HT-29 (cell line): ENCODE measurements at places on chromosomes 3 and 15.

DNA sequence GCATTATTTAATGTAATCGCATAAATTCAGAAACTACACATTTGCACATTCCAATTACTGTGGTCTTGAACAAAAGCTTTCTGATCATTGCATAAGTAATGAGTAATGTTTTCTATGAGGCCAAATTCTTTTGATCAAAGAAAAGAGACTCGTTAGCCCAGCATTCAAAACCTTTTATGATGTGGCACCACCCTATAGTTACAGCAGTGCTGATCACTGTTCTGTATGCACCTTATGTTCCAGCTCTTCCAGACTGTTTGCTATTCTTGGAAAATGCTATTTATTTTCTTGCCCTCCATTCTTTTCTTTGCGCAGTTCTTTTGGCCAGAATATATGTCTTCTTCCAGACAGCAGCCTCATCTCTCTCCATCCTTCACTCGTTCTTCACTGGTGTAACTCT is 42.3 kb downstream of the MAP3K13 start:
- DNase-seq = no peak

DNA sequence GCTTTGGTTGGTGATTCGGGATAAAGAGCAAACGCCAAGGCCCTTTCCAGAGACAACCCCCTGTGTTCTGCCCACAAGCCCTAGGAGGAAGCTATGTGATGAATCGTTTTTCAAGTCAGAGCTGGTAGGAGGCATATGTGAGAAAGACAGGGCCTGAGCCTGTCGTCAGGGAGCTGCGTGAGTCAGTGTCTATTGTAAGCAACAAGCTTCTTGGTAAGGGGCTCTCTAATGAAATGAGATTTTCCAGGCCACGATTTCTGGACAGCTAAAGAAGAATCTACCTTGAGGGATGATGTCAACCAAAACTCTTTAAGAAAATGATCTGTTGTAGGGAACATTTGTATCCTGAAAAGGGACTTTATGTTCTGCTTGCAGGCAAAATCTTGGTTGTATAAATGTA is 318.9 kb upstream of the IL12A start:
- peak; percentile 3 for DNase-seq

DNA sequence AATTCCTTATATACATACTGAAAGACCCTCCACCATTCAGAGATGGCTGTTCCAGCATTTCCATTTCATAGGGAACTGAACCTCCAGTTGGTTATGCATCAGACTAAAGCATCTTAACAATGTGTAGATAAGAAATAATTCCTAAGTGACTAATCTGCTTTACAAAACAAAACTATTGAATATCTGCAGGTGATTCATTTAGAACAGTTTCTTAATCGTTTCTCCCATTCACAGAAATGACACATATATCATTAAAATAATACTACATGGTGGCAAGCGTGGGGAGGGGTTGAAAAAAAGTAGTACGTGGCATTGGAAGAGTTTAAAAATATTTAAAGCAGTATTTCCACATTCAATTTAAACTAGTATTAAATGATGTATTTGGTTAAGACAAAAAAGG is 19.5 kb downstream of the COPS2 start:
- no peak for DNase-seq

DNA sequence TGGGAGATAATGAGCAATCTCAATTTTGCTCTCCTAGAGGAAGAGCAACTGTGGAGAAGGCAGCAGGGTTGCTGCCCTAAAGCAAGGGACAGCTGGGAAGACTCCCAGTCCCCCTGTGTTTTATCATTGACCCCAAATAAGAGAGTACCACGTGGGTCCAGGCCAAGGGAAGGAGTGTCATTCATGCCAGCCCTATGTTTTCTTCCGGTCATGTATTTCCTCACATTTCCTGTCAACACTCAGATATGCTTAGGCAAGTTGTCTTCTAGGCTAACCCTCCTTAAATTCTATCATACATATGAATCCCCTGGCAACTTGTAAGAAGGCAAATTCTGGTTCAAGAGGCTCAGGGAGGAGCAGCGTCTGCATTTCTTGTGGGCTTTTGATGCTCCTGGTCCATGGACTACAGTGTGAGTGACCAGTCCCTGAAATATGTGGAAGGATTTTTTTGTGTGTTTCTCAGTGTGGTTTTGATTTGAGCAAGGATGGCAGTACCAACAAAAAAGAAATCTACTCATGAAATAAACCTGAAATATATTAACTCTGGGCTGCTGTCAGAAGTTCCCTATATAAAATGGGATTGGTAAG is 31.9 kb upstream of the RPP14 start:
- no peak for DNase-seq

DNA sequence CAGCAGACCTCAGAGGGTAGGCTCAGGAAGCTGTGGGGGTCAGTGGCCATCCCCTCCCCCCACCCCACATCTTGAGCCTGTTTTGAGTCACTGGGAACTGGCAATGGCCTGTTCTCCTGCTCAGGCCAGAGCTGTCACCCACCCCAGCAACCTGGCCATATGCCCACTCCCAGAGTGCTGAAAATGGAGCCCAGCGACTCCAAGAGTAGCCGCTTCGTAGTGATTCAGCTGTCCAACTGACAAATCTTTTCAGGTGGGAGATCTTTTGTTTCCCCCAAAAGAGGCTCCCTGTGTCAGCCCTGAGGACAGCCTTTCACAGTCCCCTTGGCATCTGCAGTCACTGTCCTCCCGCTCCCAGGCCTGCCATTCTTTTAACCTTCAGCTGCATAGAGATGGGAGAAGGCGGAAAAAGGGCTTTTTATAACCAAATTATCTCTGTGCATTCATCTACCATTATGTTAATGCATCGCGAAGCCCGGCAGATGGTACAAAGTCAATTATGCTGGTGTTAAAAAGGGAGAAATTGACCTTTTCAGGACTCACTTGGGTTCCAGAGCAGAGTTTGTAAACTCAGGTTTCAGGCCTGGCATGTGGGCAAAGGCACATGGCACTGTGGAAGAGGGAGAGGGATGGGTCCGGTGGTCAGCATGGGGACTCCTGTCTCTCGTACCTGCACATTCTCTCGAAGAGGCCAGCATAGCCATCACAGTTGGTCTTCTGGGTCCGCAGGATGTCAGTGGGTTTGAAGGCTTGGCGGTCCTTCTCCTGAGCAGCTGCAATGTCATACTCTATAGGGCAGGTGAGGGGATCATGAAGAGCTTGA is 32.1 kb downstream of the KY start:
- no peak for DNase-seq

GRCh38 chr15:60264088-60264487 is 133.7 kb downstream of the ANXA2 start:
- DNase-seq = no peak

DNA sequence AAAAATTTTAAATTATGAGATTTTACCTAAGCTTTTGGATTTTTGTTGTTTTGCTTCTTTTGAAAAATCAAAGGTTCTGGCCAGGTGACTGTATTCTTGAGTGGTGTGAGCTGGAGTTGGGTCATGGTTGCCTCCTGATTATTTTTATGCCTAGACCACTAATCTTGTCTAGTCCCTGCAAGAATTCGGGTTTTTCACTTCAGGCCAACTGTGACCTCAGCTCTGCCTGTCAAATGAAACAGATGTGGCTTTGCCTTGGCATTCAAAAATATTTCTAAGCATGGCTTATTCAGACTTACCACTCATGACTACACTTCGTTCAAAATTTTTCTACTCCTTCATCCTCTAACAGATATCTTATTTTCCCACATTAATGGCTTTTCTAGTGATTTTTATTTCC is 25.4 kb upstream of the CDV3 start:
- DNase-seq = no peak

DNA sequence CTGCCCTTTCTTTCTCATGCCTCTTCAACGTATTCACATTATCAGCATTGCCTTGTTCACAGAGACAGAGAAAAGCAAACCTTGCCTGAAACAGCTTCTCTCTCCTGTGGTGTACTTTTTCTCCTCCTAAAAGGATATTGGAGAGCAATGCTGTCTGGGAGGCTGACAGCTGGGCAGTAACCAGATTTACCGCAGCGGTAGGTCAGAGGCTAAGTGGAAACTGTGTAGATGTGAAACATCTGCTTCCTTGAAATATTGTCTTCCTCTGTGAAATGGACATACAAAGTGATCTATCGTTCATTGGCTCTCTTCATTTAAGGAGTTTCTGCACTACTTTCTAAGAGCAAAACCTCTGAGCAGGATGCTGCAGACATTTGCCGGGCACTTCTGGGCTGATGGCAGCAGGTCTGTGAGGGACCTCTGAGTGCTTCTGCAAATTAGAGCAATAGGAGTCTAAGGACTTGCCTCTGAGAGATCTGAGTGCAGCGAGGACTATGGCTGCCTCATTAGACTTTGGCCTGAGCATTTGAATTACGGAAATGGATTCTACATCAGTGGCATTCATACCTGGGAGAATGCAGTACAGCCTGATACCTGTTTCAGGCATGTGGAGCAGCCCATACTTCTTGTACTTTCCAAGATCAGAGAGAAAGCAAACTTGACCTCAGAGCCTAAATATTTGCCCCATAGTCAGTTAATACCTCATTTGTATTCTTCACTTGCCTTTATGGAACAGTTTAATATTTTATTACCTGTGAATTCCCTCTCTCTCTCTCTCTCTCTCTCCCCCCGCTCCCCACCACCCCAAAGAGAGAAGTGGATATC is 260.5 kb upstream of the TPRG1 start:
- no peak for DNase-seq

GRCh38 chr3:34725774-34726173 is 913.6 kb upstream of the ARPP21 start:
- DNase-seq = no peak
